ENCODE measurements at places on chromosomes 1 and 21. TPM values are rescaled to one million over a fixed set of nuclear protein-coding genes. Genes with fewer than 3 reads are reported as not detected.

The PIK3R3 gene
- 9.4 TPM for total RNA-seq

The SLC1A7 gene
- total RNA-seq, result 0.13 TPM

The LINGO4 gene
- not detected for total RNA-seq

The CHI3L1 gene
- 0.06 TPM for total RNA-seq

The HPCAL4 gene
- total RNA-seq, result not detected

The NTMT2 gene
- total RNA-seq, result not detected

All from aortic smooth muscle cell (primary cell).